ENCODE measurements at places on chromosomes 1 and 21.

- H3K4me1 ChIP-seq = no peaks in the 10 kb centered on the region
- no peaks in the 10 kb centered on the region for H3K27me3 ChIP-seq
- H3K36me3 ChIP-seq = no peaks in the 10 kb centered on the region
These were observed 122.2 kb upstream of the ADGRL4 start for GRCh38 chr1:79128722-79129121.

- no peaks in the 10 kb centered on the region for H3K4me1 ChIP-seq
- no peaks in the 10 kb centered on the region for H3K36me3 ChIP-seq
- no peak for DNase-seq
- H3K27ac ChIP-seq = no peak overlapping the region
- no peak overlapping the region for H3K4me3 ChIP-seq
These were observed 10.4 kb downstream of the DLGAP3 start for GRCh38 chr1:34918977-34919561.

DNA sequence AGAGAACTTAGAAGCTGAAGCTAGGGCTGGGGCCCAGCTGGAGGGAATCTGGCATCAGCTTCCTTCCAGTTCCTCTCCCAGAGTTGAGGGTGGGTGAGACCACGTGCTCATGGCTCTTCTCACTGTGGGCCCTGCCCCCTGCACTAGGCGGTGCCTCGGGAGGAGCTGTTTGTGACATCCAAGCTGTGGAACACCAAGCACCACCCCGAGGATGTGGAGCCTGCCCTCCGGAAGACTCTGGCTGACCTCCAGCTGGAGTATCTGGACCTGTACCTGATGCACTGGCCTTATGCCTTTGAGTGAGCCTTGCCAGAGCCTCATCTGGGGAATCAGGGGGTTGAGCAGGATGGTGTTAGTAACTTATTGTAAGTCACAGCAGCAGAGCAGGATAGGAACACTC, 16.1 kb downstream of the AKR1A1 start:
- H3K4me3 ChIP-seq = no peak overlapping the region
- peaks cover 7% of the 10 kb centered on the region for H3K4me1 ChIP-seq
- H3K36me3 ChIP-seq = no peaks in the 10 kb centered on the region

DNA sequence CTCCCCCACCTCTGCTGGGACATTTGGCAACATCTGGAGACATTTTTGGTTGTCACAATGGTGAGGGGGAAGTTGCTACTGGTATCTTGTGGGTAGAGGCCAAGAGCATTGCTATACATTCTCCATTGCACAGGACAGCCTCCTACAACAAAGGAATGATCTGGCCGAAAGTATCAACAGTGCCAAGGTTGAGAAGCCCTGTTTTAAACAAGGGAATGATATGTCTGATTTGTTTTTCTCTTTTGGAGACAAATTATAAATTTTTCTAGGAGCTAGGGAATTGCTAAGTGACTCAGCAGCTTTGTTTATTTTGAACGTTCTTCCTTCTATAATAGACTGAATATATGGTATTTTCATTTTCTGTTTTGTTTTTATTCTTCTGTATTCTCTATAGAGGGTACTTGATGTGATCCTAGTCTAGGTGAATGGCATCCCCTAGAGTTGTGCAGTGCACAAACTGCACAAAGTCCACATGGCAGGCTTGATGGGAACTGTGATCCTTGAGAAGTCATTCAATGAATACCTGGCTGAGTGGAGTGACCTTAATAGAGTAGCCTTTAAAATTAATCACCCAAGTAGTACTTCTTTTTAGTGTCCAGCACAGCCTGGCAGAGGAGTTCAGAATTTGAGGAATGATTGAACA, 288.6 kb upstream of the USP24 start:
- no peaks in the 10 kb centered on the region for H3K36me3 ChIP-seq
- H3K27me3 ChIP-seq = no peaks in the 10 kb centered on the region
- H3K27ac ChIP-seq = peak overlapping the region; percentile 40
- no peak overlapping the region for H3K4me3 ChIP-seq
- no peak for DNase-seq

GRCh38 chr1:32241001-32241763, 5.8 kb upstream of the FAM167B start:
- peak overlapping the region; percentile 64 for H3K4me3 ChIP-seq
- H3K27me3 ChIP-seq = no peaks in the 10 kb centered on the region
- peaks cover 23% of the 10 kb centered on the region for H3K4me1 ChIP-seq
- no peaks in the 10 kb centered on the region for H3K36me3 ChIP-seq
- peak overlapping the region; percentile 75 for H3K27ac ChIP-seq

- H3K4me1 ChIP-seq = peaks cover 62% of the 10 kb centered on the region
- no peaks in the 10 kb centered on the region for H3K27me3 ChIP-seq
- no peak overlapping the region for H3K27ac ChIP-seq
- DNase-seq = no peak
These were observed 2.6 kb downstream of the PFDN2 start for GRCh38 chr1:161115132-161115711.

DNA sequence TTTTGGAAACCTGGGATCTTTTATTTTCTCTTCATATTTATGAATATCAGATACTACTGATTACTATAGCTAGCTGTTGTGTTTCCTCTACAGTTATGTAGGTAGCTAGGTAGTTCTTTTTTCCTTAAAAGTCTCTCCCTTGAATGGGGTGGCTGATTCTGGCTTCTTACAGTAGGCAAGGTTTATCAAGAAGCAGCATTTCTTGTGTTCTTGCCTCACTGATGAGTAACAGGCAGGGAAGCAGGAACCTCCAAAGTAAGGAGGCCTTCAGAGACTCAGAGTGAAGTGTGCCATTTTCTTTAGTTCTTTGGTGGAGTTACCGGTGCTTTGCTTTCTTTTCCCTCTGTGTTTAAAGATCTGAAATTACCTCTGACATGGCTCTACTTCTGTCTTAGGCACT, 56.0 kb downstream of the ZMYM4 start:
- H3K36me3 ChIP-seq = no peaks in the 10 kb centered on the region
- H3K4me1 ChIP-seq = peaks cover 27% of the 10 kb centered on the region
- no peak for DNase-seq
- peak overlapping the region; percentile 7 for H3K27ac ChIP-seq
- H3K4me3 ChIP-seq = no peak overlapping the region

DNA sequence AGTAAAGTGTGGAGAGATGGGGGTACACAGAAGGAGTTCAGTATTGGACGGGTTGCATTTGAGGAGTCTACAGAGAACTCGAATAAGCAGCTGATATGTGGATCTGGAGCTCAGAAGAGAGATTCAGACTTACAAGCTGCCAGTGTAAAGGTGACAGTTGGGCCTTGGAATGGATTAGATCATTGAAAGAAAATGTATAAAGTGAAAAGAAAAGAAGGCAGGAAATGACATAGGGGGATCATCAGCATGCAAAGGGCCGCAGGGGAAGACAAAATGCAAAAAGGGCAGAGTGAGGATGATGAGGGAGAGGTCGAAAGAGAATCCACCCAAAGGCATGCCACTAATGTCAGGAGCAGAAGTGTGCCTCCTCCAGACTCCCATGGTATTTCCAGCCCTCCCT, 273.3 kb downstream of the TNR start:
- no peak overlapping the region for H3K4me3 ChIP-seq
- no peaks in the 10 kb centered on the region for H3K4me1 ChIP-seq
- H3K36me3 ChIP-seq = no peaks in the 10 kb centered on the region

DNA sequence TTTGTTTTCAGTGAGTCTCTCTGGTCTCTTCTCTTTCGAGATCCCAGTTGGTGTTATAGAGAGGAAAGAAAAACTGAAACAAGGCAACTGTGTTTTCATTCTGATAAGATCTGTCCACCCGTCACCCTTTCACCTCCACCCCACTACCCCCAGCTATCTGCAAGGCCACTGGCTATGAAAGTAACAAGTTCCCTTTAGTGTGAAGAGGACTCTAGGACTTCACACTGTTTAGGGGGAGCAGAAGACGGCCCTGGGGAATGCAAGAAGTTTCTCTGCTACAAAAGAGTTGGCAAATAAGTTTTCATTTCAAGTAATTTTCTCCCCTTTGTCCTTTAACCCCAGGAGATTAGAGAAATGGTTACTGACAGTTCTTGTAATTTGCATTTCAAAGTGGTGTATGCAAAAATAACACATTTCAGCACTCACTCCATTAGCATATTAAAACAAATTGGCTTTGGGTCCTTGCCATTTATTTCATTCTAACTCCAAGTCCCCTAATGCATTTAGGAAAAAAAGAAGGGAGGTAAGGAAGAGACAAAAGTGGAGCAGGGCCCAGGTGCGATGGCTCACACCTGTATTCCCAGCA, 79.6 kb upstream of the PPM1J start:
- H3K27me3 ChIP-seq = no peaks in the 10 kb centered on the region
- no peak overlapping the region for H3K27ac ChIP-seq
- no peak for DNase-seq
- no peaks in the 10 kb centered on the region for H3K4me1 ChIP-seq
- H3K36me3 ChIP-seq = no peaks in the 10 kb centered on the region

DNA sequence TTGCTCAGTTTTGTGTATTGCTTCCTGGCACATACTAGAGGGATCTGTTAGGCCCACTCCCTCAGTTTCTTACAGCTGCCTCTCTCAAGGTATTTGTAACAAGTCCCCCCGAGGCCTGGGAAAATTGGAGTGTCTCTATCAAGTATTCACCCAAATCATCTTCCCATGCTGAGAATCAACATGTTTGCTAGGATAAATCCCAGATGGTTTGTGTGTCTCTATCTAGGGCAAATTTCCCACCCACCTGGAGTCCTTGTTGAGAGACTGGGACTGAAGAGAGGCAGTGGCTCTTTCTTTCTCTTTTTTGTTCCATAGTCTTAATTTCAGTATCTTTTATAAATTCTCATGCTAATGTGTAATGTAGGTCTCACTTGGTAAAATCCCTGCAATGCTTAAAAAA, 58.0 kb downstream of the OLFM3 start:
- no peaks in the 10 kb centered on the region for H3K27me3 ChIP-seq
- no peaks in the 10 kb centered on the region for H3K4me1 ChIP-seq
- H3K27ac ChIP-seq = no peak overlapping the region
- no peak for DNase-seq

DNA sequence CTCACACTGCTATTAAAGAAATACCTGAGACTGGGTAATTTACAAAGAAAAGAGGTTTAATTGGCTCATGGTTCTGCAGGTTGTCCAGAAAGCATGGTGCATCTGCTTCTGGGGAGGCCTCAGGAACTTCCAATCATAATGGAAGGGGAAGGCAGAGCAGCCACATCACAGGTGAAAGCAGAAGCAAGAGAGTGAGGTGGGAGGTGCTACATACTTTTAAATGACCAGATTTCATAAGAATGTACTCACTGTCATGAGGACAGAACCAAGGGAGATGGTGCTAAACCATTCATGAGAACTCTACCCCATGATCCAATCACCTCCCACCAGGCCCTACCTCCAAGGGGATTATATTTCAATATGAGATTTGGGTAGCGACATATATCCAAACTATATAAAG, 55.7 kb downstream of the MRPL39 start:
- H3K27ac ChIP-seq = no peak overlapping the region
- DNase-seq = no peak
- no peak overlapping the region for H3K4me3 ChIP-seq
- H3K27me3 ChIP-seq = no peaks in the 10 kb centered on the region
- no peaks in the 10 kb centered on the region for H3K36me3 ChIP-seq
- no peaks in the 10 kb centered on the region for H3K4me1 ChIP-seq
